Activated T-cell treated with anti-CD3 and anti-CD28 coated beads for 24 hours (primary cell): ENCODE measurements at places on chromosomes 6 and 20.

- DNase-seq = no peak
Observed at GRCh38 chr6:122081921-122082320, 317.5 kb upstream of the HSF2 start.

DNA sequence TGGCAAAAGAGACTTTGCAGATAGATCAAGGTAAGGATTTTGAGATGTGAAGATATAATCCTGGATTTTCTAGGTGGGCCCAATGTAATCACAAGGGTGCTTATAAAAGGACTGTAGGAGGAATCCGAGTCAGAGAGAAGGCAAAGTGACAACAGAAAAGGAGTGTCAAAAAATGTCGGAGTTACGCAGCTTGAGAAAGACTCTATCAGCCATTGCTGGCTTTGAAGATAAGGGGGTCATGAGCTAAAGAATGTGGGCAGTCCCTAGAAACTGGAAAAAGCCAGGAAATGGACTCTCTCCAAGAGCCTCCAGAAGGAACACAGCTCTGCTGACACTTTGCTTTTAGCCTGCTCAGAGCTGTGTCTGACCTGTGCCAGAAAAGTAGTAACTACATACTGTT is 8.7 kb upstream of the RWDD1 start:
- DNase-seq = no peak

GRCh38 chr20:35674921-35675320 is 10.2 kb upstream of the CPNE1 start:
- no peak for DNase-seq

DNA sequence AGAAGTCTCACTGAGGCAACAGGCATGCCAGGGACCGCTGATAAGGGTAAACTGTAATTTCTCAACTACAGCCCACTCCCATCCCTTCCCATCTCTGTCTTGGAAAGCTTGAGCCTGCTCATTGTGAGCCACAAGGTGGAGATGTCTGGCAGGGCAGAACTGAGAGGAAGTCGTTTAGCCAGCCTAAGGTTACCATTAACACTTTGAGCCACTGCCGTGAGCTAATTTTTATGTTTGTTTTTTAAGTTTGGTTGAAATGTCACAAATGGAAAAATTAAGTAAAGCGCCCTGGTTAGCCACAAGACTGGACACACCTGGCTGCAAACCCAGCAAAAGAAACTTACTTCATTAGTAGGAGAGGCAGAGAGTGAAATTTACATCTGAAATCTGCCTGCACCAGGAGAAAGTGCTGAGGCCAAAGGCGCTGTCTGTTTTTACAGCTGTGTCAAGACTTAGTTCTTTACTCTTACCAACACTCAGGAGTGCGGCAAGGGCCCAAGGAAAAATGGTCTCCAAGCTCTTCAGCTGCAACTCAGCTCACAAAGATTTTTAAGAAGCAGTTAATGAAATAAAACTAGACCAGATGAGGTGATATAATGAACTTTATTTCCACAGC is 50.0 kb upstream of the FAM83C start:
- DNase-seq = no peak

GRCh38 chr6:93418408-93419303 is 703 bp downstream of the EPHA7 start:
- no peak for DNase-seq

DNA sequence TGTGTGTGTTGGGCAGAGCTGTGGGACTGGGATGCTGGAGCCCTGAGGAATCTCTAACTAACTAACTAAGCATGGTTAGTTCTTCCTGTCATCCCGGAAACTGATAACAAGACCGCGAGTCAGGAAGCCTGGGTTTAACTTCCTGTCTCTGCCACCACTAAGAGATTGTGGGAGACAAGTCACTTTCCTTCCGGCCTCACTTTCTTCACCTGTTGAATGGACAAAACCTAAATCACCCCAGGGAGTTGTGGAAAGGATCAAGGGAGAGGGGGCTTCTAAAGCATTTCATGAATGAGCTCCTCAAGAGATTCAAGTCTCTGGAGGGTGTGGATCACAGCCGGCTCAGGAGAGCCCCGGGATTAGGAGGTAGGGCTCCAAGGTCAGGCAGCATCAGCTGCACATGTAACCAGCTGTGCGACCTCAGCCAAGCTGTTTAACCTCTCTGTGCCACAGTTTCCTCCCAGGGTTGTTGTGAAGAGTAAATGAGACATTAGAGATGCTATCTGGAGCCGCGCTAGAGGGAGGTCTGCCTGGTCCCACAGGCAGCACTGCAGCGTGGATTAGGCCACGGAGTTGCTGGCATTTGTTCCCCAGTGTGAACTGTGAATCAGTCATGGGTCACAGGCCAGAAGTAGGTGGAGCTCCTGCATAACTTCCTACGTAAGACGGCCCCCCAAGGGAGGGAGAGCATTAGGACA is 105.1 kb downstream of the TOX2 start:
- peak; percentile 8 for DNase-seq

DNA sequence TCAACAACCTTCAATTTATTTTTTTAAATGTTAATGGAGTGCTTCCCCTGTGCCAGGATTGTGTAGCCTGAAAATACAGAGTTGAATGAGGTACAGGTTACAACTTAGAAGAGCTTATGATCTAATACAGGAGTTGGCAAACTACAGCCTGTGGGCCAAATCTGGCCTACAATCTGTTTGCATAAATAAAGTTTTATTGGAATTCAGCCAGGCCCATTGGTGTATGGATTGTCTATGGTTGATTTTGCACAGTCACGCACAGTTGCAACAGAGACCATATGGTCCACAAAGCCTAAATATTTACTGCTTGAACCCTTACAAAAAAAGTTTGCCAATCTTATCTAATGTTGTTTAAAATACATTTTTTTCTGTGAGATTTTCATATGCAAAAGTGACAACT is 177.3 kb upstream of the CCN2 start:
- no peak for DNase-seq

DNA sequence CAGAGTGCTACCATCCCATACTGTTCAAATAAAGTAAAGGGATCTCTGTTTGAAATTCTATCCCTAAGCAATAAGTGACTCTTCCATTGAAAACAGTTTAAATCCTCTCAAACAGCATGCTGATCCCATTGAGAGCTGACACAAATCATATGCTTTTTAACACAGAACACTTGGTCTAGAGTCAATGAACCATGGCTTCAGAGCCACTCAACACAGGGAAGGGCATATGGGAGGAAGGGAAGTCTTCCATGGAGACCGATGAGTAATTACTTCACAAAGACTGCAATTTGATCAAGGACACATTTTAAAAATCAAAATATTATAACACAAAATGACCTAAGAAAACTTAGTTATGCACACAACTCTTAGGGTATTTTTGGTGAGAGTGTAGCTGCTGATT is 1073.0 kb upstream of the MAP3K7 start:
- DNase-seq = no peak

DNA sequence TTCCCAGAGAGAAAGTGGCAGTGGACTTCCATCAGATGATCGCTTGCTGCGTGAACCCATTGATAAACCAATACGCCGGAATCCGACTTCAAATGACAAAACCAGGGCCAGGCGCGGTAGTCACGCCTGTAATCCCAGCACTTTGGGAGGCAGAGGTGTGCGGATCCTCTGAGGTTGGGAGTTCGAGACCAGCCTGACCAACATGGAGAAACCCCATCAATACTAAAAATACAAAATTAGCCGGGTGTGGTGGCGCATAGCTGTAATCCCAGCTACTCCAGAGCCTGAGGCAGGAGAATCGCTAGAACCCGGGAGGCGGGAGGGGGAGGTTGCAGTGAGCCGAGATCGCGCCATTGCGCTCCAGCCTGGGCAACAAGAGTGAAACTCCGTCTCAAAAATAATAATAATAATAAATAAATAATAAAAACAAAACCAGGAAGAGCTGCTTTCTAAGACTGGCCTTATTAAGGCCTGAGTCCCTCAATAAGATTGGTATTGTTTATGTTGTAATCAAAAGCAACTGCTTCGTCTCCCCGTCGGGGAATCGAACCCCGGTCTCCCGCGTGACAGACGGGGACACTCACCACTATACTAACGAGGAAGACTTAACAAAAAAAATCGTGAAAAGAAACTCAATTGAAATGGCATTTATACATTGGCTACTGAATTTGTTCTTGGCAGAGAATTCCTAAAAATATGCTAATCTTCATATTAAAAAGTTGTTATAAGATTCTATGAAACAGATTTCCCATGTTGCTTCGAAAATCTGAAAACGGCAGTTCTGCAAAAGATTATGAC is 110.2 kb upstream of the ZNF184 start:
- peak; percentile 35 for DNase-seq

DNA sequence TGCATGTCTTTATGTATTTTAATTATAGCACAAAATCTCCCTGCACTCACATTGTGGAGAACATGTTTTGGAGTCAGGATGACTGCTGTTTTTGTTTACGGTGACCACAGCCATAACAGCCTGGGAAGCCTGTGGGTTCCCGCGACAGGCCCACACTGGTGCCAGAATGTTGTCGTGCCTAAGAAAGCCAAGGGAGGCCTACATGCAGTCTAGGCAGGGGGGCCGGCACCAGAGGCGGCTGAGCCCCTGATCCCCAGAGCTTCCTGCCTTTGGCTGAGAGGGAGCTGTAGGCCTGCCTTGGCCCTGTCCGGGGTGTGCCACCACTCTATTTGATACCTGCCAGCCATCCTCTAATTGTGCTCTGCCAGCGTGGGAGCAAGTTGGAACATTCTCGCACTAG is 46.7 kb downstream of the TBC1D7 start:
- no peak for DNase-seq

GRCh38 chr20:59160389-59161115 is 3.1 kb upstream of the ZNF831 start:
- no peak for DNase-seq

- DNase-seq = no peak
Observed at GRCh38 chr6:168415098-168415992, 25.6 kb upstream of the SMOC2 start.

DNA sequence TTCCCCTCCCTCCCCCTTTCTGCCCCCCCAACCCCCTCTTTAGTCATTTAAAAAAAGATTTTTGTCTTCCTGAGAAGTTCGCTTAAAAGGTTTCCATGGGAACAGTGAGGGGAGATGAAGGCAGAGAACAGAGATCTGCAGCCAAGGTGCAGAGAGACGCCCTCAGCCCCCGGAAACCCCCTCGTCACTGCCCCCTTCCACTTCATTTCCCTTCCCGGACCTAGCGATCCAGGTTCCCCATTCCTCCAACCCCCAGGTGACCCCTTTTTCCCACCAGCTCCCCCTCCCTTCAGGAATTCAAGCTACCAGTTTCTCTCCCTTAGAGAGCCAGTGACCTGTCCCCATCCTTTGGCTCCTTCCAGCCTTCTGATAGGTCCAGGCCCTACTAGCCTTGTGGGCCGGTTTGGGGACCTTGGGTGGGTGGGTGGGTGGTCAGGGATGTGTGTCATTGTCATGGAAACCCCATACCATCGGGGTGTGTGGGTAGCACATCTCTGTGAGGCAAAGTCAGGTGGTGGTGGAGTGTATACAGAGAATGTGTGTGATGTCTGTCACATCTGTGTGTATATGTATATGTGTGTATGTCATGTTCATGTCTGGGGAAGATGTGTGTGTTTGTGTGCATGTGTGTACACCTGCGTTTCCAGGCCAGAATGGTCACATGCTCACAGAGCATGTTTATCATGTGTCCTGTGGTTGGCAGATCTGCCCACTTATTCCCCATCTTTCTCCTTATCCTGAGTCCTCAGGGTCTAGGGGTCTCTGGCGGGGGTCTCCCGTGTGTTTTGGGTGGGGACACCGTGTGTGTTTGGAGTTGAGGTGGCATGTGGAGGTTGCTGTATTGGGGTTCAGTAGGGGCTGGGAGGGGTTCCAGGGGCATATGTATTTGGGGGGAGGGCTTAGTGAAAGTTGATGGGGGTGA is 7.0 kb downstream of the SYNGAP1 start:
- DNase-seq = no peak

- DNase-seq = no peak
Observed at GRCh38 chr6:67606906-67607828, 1027.9 kb upstream of the ADGRB3 start.

- no peak for DNase-seq
Observed at GRCh38 chr6:129908356-129908755, 47.2 kb upstream of the TMEM244 start.

- no peak for DNase-seq
Observed at GRCh38 chr20:3221398-3222226, 12.3 kb downstream of the ITPA start.

DNA sequence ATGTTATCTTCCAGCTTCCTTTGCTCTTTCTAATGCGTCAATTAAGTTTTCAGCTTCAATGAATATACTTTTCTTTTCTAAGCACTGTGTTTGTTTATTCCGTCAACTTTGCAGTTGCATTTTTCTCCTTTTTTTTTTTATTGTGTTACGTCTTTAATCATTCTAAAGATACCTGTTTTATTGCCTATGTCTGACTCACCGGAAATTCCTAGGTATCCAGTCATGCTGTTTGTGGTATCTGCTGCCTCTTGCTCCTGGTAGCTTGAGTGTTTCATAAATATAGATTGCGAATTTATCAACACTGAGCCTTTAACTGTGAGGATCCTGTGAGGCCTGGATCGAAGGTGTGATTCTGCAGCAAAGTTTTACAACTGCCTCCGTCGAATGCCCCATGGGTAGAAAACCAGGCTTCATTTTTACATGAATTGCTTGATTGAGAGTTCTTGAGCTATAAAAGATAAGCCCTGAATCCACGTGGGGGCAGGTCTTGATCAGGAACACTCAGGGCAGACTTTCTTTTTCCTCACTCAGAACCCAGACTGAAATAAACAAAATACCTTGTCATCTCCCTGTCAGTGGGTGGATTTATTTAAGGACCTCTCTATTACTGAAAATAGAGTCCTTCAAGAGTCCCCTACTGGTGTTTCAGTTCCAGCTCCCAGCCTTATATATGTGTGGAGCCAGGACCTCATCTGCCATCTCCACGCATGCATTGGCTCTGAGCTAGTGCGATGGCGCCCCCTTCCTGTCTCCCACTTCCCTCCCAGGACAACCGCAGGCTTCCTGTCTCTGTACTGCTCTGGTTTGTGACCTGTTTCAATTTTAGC is 60.1 kb upstream of the LRRC1 start:
- no peak for DNase-seq

DNA sequence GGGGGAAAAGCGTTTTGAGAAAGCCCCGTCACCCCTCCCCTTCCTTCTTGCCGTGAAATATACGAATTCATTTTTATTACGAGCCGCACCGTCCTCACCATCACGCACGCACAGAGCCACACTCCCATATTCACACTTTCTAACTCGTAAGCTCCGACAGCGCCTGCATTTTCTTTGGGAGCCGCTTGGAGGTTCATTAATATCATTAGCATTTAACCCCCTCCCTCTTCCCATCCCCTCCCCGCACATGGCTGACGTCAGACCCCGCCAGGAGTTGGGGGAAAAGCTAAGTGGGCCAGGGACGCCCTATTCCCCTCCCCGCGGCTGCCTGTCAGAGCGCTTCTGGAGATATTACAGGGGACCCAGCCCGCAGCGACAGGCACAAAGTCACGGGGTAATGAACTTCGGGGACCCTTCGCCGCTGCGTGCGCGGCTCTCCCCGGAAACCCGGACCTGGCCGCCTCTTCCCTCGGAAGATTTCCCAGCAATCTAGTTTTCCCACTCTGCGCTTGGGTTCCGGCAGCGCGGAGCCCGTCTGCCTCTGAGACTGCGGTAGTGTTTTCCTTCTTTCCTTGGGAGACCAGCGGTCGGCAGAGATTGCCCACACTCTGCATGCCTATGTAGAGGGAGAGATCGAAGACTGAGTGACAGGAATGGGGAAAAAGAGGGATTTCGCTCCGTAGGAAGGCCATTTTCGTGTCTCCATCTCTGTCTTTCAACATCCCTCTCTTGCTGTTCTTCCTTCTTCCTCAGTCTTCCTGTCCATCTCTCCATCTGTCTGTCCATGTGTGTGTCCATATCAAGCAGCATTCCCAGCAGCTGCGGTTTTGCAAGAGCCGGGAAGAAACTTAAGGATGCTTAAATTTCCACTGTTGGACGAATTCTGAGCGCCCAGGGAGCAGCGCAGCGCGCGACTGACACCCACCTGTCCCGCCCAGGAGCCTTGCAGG is at the start of gene NR2E1:
Gene NR2E1, plus strand, starts transcription at position 309 of the 950 bp plus-strand sequence. CDS start 744 bp downstream, outside the sequence.
- DNase-seq = no peak
